Muscle of arm (tissue), 14 donors: ENCODE measurements at places on chromosomes 5 and 9. TPM values are rescaled to one million over a fixed set of nuclear protein-coding genes. Genes with fewer than 3 reads are reported as not detected.

DNA sequence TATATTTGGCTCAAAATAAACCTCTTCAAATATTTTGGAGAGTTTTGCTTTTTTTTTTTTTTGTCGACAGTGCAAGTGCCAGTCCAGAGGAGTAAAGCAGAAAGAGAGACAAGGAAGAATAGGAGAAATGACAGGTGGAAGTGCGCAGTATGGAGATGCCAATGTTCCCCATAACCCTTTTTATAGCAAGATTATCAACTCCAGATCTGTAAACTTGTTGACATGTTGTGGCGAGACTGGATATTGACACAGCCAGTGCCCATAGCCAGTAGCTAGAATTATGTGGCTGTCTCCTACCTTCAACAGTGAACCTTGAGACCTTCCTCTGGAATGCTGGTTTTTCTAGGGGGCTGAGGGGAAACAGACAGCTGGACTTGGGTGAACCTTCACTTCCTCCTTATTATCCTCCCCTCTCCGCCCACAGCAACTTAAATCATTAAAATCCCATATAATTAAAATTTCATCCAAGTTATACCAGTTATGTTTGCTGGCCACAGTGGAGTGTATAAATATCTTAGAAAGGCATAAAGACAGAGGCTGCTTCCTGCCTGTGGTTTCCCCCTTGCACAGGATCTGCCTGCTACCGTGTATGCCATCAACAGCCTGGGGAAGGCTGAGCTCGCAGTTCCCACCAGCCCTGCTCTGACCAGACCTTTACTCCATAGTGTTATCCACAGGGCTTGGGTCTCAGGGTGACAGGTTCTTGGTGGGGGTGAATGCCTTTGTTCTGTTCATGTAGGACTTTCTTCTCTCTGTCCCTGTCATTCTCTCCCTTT lies 112.3 kb upstream of the ANKH start:
- DNase-seq: no peak

- no peak for DNase-seq
These were observed 442.0 kb downstream of the DMRT2 start for GRCh38 chr9:1492156-1492555.

DNA sequence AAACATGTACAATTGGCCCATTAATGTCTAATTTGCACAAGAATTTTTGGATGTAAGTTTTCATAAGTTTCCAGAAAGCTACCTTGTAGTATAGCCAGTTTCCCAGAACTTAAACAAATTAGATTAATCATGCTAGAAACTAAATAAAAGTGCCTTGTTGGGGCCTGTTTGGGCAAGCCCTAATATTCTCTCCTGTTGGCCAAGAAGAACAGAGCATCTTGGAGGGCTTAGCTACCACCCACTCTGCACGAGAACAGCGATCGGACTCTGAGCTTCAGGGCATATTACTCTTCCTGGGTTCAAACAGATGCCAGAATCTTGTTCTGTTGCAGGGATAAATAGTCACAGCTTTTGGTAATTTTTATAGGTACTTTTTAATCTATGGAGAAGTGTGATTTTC lies 88.2 kb downstream of the GAS1 start:
- DNase-seq: no peak

GRCh38 chr9:4997196-4997595 lies 12.1 kb downstream of the JAK2 start:
- DNase-seq: no peak

DNA sequence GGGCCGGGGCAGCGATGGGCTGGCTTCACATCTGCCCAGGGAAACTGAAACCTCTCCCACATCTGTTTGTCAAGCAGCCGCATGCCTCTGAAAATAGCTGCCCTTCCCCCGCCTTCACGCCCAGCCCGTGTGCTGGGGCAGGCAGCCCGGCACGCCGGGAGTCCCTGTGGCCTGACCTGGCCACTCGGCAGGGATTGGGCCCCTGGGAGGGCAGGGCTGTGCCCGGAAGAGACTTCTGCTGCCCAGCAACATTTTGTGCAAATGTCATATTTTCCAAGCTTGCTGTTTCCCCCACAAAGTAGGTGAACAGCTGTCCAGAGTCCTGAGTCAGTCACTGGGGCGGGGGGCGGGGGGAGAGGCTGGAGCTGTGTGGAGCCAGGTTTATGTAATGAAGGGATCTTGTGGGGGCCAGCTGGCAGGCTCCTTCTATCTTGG lies 8.2 kb downstream of the COL27A1 start:
- peak; percentile 79 for DNase-seq

Gene RALGPS1
- 6.7 TPM for polyA plus RNA-seq

DNA sequence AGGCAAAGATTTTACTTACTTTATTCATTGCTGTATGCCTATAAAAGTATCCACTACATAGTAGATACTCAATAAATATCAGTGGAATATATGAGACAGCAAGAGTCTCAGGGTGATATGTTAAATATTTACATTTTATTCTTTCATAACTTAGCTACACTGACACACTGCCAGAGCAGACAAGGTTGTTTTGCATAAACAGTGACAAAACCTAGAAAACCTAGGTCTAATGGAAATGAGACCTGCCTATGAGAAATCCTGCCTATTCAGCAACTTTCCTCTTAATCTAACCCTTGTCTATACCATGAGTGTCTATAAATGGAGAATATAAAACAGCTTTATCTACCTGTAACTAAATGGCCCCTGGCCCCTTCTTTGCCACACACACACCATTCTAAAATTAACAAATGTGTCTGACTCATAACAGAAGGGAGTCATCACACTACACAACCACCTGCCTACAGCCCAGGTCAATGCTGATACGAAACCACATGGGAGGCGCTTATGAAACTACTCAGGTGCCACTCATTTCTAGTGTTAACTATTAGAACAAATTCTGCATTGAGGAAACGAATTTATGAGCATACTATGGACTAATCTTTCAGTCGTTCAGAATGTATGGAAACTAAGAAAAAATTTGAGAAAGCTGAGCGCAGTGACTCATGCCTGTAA lies 60.3 kb downstream of the UBAP2 start:
- DNase-seq: no peak

- DNase-seq: no peak
These were observed 371.3 kb downstream of the GLIS3 start for GRCh38 chr9:3928590-3928989.

Gene IFNK
- not detected for polyA plus RNA-seq

DNA sequence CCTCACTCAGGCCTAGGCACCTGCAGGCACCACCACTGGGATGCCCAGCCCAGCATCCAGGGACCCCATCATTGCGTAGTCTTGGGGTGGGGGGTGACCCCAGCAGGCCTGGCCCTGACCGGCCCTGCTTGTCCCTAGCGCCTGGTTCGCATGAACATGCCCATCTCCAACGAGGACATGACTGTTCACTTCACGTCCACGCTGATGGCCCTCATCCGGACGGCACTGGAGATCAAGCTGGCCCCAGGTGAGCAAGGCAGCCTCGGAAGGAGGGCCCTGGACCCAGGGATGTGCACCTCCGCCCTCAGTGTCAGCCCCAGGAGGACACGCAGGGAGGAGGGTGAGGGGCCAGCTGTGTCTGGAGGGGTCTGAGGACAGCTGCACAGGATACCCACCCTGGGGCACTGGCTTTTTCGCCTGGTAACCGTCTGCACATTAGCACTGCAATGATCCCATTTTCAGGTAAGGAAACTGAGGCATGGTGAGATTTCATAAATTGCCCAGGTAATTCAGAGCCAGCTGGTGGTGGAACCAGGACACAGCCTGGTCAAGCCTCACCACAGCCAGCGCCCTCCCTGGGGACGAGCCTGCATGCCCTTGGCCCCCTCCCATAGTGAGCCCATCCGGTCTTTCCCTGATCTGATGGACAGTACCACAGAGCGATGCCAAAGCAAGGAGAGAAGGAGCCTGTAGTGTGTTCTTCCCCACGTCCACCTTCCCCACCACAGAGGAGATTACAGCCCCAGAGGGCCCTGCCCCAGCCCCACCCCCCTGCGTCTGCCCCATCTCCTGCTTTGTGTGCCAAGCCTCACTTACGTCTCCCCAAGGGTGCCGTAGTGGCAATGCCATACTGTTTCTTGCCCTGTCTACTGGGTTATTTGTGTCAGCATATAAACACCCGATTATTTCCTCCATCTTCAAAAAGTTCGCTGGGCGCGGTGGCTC lies 228.3 kb downstream of the CACNA1B start:
- no peak for DNase-seq

Gene ENC1
- polyA plus RNA-seq: 32.2 TPM

GRCh38 chr9:69760278-69760610 lies 433 bp upstream of the PTAR1 start:
- DNase-seq: no peak

DNA sequence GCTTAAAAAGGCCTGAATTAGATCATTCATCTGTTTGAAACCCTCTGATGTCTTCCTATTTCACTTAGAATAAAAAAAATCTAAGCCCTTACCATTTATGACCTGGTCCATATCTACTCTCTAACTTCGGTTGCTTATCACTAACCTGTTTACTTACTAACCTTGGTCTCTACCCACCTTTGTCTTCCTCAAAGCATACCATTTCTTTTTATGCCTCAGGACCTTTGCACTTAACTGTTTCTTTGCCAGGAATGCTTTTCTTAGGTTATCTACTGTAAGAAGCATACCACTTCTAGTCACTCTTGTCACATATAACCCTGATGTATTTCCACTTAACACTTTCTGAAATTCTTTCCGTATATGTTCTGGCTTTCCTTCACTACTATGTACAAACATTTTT lies 67.0 kb downstream of the UHRF2 start:
- no peak for DNase-seq

- no peak for DNase-seq
These were observed 164.6 kb downstream of the ROR2 start for GRCh38 chr9:91785447-91785842.

- peak; percentile 82 for DNase-seq
These were observed at the start of gene P4HA2 for GRCh38 chr5:132227485-132228240. TSS of gene P4HA2 (minus strand) at chr5:132227853. CDS start at chr5:132218626, 9,227 bp downstream.

GRCh38 chr5:154995679-154996078 lies 17.9 kb upstream of the KIF4B start:
- DNase-seq: no peak

- DNase-seq: no peak
These were observed 164.3 kb downstream of the MTRR start for GRCh38 chr5:8033261-8033660.

DNA sequence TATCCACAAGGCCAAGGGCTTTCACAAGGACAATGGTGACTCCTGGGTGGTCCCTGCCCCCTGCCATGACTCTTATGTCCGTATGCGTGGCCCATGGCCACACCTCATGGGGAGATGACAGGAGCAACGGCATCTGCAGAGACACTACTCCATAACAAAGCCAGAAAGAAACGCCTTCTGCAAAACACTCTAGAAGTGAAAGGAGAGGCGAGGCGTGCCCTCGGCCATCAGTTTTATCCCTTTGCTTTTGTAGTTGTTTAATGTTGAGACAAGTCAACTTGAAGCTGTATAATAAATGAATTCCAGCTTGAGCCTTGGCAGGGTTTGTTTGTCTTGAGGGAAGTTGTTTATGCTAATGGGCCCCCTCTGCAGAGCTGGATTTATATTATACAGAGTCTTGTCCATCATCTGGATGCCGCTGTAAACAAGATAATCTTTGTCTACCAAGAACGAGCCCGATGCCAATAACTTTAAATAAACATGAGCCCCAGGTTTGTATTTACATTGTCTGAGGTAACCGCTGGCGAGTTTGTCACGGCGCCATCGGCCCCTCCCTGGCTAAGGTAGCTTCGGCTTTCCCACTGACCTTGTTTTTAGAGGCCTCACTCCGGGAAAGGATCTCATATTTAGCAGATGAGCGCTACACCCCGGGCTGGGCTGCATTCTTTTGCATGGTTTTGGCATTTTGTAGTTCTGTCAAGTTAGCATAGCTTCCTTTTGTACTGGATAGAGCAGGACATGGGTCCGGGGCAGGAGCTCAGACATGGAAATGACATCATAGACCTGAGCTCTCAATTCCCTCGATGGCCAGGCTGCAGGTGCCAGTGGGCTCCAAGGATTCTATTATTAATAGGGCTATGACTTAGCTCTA lies 165.3 kb downstream of the ERCC6L2 start:
- DNase-seq: no peak

Gene SUSD3
- polyA plus RNA-seq: 3.7 TPM

DNA sequence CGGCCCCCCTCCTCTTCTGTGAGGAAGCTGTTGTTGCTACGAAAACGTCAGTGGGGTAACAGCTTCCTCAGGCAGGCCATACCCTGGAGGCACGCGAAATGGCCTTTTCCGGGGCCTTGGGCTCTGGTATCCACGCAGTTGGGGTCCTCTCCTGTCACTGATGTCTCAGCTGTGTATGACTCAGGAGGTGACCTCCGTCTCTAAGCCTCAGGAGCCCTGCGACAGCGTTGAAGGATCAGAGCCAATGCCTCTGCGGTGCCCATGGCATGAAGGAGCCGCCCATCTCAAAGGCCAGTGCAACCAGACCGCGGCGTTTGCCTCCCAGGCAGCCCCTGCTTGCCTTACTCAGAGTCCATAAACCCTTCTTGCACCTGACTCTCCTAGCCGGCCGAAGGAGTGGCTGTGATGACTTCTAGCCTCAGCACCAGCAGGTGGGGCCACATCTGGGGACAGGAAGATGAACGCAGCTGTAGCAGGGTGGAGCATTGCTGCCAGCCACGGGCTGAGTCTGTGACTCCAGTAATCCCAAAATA lies 1.0 kb upstream of the MXD3 start:
- DNase-seq: no peak
